ENCODE measurements at places on chromosomes 5 and 9.

DNA sequence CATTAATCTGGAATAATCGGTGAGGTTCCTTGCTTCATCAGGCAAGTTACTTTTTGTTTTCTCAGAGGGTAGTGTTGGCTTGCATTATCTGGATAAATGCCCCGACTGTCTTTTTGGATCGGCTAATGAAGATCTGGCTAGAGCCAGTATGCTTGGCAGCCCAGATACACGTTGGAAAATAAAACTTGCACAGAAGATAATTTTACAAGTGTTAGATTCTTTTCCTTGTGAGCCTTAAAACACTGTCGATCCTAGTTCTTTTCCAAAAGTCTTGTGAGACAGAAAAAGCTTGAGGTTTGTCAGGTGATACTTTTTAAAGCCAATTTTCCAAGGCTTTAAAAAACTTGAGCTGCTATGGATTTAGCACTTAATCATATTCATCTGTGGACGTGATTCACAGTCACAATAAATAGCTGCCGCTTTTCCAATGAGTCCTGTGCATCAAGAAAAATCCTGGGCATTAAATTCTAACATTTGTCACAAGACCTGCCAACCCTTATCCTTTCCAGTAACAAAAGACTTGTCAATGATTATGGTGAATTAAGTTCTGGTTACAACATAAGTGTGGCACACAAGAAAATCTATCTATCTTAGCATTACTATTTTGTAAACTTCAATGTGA is 68.5 kb downstream of the PRLR start:
- no peak for DNase-seq

- no peak for DNase-seq
Measured at GRCh38 chr5:100444961-100445360, 90.2 kb upstream of the FAM174A start.

- no peak for DNase-seq
Measured at GRCh38 chr5:7597059-7597642, 201.2 kb downstream of the ADCY2 start.

- no peak for DNase-seq
Measured at GRCh38 chr9:137168573-137168903, 1.3 kb downstream of the LRRC26 start.

GRCh38 chr5:127941646-127942045 is 141.9 kb upstream of the SLC12A2 start:
- DNase-seq, result peak; percentile 8

DNA sequence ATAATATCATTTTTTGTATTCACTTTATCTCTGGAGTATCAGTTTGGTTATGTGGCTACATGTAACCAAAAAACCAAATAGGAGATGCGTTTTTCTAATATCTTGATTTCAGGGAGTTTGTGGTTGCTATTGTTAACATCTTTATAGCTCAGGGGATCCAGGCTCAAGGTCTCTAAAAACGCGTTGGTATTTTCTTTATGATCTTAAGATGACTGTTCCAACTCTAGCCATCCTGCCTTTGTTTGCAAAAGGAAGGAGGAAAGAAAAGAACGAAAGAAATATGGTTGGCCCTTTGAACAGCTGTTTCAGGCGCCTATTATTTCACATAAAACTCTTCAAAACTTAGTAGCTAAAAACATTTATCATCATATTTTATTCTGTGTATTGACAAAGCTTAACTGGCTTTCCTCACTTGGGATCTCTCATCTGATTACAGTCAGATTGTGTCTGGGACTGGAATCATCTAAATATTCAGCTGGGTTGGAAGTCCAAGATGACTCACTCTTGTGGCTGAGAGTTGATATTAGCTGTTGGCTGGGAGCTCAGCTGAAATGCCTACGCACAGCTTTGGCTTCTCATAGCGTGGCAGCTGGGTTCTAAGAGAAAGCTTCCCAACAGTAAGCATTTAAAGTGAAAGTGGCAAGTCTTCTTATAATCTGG is 60.1 kb downstream of the FAM174A start:
- DNase-seq, result no peak

Measured in endothelial cell (in vitro differentiated cells).